ENCODE measurements at places on chromosomes 7 and 10.

DNA sequence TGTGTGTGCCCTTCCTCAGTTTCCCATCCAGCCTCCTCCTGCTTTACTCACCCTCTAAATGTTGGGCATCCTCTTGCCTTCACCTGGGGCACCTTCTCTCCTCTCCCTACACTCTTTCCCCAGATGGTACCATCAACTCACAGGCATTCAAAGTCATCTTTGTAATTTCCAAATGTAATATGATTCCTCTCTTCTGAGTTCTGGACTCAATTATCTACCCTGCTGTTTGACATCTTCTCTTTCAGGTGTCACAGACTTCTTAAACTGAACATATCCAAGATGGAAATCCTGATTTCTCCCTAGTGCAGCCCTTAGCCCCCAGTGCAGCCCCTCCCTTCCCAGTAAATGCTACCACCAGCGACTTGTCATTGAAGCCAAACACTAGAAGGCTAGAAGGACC lies 422.8 kb downstream of the KCNMA1 start:
- no peak for DNase-seq

DNA sequence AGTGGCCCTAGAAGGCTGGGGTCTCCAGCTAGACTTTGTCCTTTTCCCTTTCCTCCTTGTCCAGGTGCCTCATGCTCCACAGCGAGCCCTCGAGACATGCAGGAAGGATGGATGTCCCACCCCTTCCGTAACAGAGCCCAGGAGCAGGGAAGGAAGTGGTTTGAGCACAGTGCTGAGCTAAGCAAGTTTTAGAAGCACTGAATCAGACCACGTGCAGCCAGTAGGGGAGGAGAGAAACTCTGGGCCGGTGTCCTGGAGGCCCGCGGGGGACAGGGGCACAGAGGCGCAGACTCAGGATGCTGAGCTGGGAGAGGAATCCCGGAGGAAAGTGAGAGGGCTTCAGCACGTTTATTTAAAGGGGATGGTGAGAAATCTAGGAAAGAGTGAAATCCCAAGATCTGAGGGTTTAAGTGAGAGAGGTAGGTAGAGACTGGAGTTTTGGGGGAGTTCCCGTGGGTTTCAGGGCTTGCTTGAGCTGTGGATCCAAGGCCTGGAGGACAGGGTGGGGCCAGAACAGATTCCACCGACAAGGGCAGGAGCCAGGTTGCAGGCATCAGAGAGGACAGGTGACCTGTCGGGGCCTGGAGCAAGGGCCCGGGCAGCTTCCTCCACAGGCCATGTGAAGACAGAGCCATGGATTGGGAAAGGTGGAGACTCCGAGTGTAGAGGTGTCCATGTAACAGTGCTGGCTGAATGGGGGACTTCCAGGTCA lies 4.4 kb upstream of the IRF5 start:
- no peak for DNase-seq

DNA sequence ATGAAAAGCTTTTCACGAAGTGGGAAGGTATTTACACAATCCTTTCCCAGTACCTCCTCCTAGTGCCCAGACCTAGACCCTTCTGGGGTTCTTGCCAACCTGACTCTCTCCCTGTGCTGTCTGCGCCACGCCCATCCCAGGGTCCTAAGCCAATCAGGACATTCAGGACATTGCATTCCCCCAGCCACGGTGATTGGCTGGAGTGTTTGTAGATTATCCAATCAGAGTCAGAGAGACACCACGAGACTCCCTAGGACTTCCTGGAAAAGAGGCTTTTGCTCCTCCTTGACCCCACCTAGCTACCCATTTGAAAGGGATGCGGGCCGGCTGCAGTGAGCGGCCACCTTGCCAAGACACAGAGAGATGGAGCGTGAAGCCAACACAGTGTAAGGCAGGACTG lies 3.5 kb upstream of the GDF2 start:
- DNase-seq: no peak

DNA sequence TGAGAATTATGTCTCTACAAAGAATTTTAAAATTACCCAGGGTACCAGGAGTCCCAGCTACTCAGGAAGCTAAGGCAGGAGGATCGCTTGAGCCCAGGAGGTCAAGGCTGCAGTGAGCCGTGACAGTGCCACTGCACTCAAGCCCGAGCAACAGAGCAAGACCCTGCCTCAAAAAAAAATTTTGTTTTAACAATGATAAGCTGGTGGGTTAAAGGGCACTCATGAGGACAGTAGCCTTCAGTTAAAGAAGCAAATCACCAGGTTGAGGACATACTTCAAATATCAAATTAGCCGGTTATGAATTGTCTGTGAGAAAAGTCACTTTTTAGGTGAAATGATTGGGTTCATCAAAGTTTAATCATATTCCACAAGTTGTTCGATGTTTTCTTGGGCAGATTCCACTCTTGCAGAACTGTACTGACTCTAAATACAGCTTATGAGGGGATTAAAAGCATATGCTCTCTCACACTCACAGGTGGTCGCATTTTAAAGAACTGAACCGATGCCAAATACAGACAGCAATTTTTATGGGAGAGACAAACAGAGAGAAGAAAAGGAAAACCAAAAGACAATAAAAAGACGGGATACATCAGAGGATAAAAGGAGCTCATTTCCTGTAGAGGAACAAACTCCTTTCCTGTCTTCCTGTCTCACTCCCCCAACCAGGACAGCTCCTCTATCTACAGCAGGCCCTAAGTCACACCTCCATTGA lies 582.8 kb upstream of the NRP1 start:
- no peak for DNase-seq

DNA sequence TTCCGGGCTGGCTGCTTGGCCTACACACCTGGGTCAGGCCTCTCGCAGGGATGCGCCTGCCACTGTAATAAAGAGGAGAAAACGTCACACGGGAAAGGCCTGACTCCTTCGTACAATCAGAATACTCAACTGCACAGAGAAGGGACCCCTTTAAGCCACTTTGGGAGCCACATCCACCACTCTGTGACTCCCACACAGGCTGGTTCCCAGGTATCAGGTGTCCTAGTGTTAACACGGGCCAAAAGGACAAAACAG lies 5.8 kb upstream of the ZNF736 start:
- no peak for DNase-seq

- no peak for DNase-seq
Measured at GRCh38 chr7:5070206-5070605, 24.5 kb downstream of the RBAK start.

DNA sequence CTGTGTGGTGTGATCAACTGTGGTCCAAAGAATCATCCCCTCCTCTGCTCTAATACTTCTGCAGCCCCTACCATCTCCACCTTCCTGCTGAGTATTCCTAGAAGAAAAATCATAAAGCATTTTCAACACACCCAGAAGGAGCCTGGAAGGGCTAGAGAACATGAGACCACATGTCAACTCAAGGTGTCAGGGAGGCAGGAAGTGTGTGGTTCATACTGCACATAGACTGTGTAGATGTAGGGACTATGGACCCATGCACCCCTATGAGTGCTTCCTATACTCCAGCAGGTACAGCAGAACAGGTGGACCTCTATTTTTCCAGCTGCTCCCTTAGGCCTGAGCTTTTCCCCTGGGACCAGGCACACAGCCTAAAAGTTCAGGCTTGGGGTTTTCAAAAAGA lies 2.6 kb upstream of the ZNF746 start:
- DNase-seq: no peak

- no peak for DNase-seq
Measured at GRCh38 chr7:55133630-55134358, 115.0 kb downstream of the EGFR start.

Data from stimulated activated CD8-positive, alpha-beta memory T cell treated with anti-CD3 and anti-CD28 coated beads, Interleukin-4, amount 100 ng/mL, for 4 hours (primary cell).